ENCODE measurements at places on chromosomes 16 and 17. TPM values are rescaled to one million over a fixed set of nuclear protein-coding genes. Genes with fewer than 3 reads are reported as not detected.

SLC16A11 gene
- not detected for total RNA-seq

ANKRD40CL gene
- total RNA-seq: not detected

ZNF624 gene
- 12.0 TPM for total RNA-seq

SLC52A1 gene
- 0.18 TPM for total RNA-seq

PRR35 gene
- total RNA-seq: not detected

SOST gene
- total RNA-seq: not detected

CTRB1 gene
- not detected for total RNA-seq

RAC3 gene
- total RNA-seq: 32.6 TPM

Measured in cardiac atrium fibroblast (primary cell).